Activated CD8-positive, alpha-beta T cell treated with anti-CD3 and anti-CD28 coated beads for 36 hours (primary cell): ENCODE measurements at places on chromosomes 2 and 18. TPM values are rescaled to one million over a fixed set of nuclear protein-coding genes. Genes with fewer than 3 reads are reported as not detected.

- no peak for DNase-seq
Measured at GRCh38 chr2:180776921-180777320, 203.5 kb upstream of the UBE2E3 start.

DNA sequence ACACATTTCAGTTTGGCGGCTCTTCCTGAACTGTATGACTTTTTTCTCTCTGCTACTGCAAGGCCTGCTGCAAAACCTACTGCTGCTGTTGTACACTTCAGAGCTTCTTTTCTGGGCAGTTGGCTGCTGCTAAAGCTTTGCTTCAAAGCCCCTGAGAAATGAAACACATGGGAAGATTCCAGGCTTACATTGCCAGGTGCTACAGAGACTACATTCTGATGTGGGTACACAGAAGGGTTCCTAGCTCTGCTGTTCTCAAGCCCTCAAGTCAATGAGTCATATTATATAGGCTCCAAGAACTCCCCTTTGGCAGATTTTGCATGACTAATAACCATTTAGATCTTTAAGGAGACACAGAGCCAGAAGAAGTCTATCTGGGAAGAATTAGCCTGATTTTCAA is 12.9 kb upstream of the PGAP1 start:
- DNase-seq, result no peak

DNA sequence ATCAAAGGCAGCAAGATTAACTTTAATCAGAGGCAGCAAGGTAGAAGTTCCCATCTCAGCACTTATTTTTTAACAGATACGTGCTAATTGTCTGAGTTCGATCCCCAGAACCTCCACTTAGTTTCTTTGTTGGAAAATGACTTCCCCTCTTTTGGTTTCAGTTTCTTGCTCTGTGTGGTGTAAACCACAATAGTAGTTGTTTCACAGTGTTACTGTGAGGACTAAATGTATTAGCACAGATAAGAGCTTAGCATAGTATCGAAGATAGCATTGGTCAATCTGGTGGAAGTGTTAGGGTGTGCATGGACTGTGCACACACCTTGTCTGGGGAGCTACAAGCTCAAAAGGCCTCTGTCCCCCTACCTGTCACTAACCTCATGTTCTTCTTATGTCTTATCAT is 988.3 kb upstream of the GYPC start:
- DNase-seq, result no peak

- no peak for DNase-seq
Measured at GRCh38 chr2:99827296-99827999, 314.9 kb downstream of the AFF3 start.

GRCh38 chr2:20062615-20063545 is 11.5 kb upstream of the LAPTM4A start:
- DNase-seq, result peak; percentile 58

GRCh38 chr18:39870591-39870990 is 2084.4 kb upstream of the PIK3C3 start:
- DNase-seq, result no peak

DNA sequence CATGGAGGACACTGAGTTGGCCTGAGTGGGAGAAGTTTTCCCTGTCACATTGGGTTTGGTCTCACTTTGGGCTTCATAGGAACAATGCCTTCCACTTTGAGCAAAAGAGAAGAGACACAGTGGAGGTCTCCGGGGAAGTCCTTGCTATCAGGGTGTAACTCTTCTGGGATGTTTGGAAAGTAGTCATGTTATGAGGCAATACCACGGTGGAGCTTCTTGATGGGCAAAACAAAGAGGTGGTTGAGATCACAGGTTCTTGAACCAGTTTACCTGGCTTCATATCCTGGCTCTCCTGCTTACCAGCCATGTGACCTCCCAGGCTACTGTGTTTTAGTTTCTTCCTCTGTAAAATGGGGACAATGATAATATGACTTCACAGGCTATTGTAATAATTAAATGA is 478.6 kb downstream of the SLC4A3 start:
- DNase-seq, result no peak

GRCh38 chr18:67818432-67818831 is 301.9 kb upstream of the DSEL start:
- DNase-seq, result no peak

DNA sequence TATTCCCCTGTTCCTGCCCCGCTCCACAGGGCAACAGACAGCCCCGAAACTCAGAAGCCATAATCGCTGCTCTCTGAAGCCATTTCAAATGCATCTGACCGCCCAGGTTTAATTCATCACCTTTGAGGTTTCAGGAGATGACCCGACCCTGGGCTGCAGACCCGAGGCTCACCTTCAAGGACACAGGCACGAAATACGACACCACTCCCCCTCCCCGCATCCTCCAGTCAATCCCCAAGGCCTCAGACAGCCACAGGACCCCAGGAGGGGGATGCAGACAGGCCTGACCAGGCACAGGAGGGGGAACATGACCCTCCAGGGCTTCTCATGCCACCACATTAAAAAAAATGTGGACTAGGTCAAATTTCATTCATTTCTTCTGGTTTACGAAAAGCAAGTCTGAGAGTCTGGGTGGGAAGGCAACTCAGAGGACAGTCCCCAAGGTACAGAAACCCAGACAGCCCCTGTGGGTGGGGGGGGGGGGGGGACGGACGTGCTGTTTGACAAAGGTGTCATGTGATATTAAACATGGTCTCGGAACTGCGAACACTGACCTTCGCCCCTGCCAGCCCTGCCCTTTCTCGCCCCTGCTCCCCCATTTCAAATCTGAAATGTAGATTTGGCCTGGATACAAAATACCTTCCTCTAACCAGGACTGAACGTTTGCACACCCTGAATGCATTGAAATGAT is 142.9 kb downstream of the BCL11A start:
- DNase-seq, result no peak

DNA sequence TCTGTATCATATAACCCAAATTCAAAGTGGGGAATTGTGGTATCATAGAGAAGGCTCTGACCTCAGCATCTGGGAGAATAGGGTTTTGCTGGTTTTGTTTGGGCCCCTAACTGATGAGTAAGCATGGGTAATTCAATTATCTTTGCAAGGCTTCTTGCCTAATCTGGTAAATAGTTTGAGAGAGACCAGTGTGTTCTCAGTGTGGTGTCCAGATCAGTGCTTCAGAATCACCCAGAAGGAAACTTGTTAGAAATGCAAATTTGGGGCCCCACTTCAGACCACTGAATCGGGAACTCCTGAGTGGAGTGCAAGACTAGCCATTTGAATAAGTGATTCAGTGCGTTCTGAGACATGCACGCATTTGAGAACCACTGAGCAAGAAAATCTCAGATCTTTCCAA is 282.7 kb downstream of the EPHA4 start:
- no peak for DNase-seq

GRCh38 chr18:43819397-43819796 is 542.1 kb upstream of the SYT4 start:
- DNase-seq, result no peak

DNA sequence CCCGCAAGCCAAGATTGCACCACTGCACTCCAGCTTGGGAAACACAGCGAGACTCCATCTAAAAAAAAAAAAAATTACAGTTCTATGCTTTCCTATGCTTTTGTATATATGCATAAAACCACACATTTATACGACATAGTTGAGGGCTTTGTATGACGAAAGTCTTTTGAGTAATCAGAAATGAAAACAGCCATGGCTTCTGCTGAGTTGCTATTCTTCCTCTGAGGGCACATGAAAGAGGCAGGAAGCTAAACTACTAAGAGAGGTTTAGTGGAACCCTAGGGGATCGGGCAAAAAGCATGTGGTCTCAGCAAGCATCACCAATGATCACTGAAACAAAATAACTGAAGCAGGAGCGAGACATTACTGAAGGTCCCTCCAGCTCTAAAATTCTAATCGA is 99.6 kb downstream of the ZAP70 start:
- no peak for DNase-seq

DNA sequence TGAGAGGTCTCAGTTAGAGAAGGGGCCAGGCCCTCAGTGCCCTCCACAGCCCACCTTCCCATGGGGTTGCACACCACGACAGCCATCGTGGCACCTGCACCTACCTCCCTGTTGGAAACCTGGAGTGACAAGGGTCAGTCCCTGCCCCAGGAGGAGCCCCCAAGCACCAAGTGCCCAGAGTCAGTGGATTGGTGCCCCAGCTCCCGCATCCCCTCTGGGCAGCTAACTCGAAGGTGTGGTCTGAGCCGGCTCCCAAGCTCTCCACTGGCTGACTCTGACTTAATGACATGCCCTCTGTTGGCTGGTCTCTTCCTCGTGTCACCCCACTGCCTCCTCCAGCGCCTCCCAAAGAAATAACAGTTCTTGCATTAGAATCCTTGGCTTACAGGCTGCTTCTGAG is 116.4 kb downstream of the NDUFA10 start:
- DNase-seq, result no peak

GRCh38 chr2:144580521-144581161 is 60.7 kb upstream of the ZEB2 start:
- DNase-seq, result no peak

- no peak for DNase-seq
Measured at GRCh38 chr2:216205486-216205885, 96.3 kb downstream of the XRCC5 start.

- no peak for DNase-seq
Measured at GRCh38 chr2:234989183-234989701, 37.4 kb downstream of the SH3BP4 start.

DNA sequence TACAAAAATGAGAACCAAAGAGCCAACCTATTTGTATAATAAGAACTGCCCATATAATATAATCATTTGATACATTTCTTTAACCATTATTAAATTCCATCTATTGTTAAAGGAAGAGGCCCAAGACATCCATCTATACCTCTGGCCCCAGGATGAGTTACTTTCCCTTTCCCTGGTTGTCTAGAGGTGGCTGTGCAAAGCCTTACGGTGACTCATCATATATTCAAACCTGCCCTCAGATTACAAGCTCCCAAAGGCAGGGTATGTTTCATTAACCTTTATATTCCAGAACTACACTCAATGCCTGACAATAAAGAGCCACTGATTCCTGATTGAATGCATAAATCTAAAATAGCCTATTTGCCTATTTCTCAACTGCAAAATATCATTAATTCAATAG is 105.8 kb upstream of the PID1 start:
- DNase-seq, result no peak

DNA sequence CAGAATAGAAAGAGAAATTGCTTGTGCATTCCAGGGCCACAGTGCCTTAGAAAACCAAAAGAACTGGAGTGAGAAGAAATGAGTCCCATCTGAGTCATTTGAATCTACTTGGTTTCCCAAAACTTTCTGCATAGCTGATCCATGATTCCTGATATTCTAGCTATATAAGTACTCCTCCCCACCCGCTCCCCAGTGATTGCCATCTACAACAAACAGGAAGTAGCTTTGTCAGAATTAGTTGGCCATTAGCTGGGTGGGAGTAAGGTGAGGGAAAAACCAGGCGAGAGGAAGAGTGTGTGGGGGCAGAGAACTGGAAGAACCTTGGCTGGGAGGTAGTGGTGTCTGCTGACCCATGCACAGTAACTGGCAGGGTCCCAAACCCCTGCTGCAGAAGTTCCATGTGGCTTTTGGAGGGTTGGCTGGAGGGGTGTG is 122.1 kb downstream of the ACAA2 start:
- no peak for DNase-seq

DNA sequence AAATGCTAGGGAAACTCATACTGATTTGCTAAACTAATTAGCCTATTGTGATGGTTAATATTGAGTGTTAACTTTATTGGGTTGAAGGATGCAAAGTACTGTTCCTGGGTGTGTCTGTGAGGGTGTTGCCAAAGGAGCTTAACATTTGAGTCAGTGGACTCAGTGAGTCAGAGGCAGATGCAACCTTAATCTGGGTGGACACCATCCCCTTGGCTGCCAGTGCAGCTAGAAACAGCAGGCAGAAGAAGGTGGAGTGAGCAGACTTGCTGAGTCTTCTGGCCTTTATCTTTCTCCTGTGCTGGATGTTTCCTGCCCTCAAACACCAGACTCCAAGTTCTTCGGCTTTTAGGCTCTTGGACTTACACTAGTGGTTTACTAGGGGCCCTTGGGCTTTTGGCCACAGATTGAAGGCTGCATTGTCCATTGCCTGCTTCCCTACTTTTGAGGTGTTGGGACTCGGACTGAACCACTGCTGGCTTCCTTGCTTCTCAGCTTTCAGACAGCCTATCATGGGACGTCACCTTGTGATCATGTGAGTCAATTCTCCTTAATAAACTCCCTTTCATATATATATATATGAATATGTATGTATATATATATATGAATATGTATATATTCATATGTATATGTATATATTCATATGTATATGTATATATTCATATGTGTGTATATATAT is 69.7 kb downstream of the RPRM start:
- DNase-seq, result no peak

DNA sequence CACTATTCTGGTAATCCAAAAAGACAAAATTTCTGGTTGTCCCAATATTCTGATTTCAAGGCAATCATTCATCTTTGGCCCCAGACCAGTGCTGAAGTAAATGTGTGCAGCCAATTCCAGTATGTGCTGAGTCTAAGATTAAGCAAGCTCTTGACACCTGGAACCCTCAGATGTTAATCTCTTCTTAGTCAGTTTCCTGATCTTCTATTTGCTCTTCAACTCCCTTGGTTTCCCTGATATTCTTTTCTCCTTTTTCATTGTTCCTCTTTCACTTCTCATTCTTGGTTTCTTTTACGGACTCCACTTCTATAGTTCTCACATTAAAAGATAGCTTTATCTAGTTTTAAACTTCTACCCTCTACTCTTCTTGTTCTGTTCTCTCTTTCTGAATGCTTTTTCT is 445.7 kb upstream of the FANCL start:
- DNase-seq, result no peak

DNA sequence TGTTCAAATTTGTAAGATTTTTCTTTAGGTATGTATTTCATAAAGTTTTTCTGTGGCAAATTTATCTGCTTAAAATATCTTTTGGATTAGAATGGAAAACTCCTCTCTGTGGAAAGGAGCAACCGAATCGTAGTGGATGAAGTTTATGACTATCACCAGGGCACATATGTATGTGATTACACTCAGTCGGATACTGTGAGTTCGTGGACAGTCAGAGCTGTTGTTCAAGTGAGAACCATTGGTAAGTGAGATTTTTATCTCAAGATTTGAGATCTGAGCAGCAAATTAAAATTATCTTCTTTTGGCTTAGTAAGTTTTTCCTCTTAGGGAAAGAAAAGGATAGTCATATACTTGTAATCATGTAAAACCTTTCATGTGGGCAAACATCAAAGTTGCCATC is 14.2 kb downstream of the IL18RAP start:
- DNase-seq, result no peak

- no peak for DNase-seq
Measured at GRCh38 chr2:170783549-170783948, 13.4 kb downstream of the ERICH2 start.

- no peak for DNase-seq
Measured at GRCh38 chr2:68825866-68826265, 45.3 kb downstream of the BMP10 start.

GRCh38 chr2:62653582-62654422 is 51.7 kb upstream of the EHBP1 start:
- no peak for DNase-seq

- DNase-seq, result no peak
Measured at GRCh38 chr2:59027320-59027719, 786.2 kb upstream of the FANCL start.

GRCh38 chr18:41845563-41845962 is 109.5 kb upstream of the PIK3C3 start:
- DNase-seq, result no peak

Gene IL1RN
- 0.50 TPM for total RNA-seq

Gene CDH20
- total RNA-seq, result not detected

Gene OR6B2
- total RNA-seq, result not detected

Gene NEU2
- total RNA-seq, result not detected

Gene AQP12B
- not detected for total RNA-seq

Gene FKBP1B
- 1.3 TPM for total RNA-seq

Gene PLB1
- 0.25 TPM for total RNA-seq

Gene CREG2
- not detected for total RNA-seq

Gene B3GNT7
- total RNA-seq, result not detected

Gene ADRA2B
- 0.29 TPM for total RNA-seq

Gene KCNF1
- total RNA-seq, result not detected

Gene PECR
- total RNA-seq, result 22.5 TPM

Gene MAL
- 59.2 TPM for total RNA-seq

Gene GPR45
- not detected for total RNA-seq
